ENCODE measurements at places on chromosomes 6 and 20.

DNA sequence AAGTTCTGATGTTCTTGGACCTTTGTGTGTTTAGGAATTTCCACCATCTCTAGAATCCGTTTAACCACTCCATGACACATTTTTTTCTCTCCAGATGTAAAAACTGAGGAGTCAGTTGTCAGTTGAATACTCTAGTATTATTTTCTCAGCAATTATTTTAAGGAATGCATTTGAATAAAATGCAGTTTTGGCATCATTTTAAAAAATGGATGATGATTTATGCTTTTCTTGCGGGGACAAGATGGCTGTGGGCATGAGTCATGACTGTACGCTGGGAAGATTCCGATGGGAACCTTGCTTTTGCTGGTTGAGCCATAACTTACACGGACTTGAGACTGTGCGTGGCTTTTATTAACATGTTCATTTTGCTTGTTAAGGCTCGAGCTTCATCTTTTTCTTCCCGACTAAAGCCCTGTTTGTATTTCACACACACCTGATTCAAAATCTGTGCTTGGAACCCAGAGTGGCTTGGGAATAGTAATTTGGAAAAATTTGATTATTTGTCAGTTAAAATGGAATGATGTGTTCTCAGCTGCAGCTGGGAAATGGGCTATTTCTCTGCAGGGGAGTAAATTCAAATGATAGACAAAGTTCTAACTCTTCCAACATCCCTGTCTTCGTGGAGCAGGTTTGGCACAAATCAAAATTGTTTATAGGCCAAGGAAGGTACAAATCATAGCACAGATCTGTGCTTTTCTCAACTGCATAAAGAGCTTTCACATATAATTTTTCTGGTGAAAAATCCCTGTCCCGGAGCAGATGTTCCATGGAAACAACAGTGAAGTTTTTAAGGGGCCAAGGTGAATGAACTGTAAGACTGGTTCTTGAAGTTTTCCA lies 470.5 kb upstream of the JAG1 start:
- no peak for DNase-seq

DNA sequence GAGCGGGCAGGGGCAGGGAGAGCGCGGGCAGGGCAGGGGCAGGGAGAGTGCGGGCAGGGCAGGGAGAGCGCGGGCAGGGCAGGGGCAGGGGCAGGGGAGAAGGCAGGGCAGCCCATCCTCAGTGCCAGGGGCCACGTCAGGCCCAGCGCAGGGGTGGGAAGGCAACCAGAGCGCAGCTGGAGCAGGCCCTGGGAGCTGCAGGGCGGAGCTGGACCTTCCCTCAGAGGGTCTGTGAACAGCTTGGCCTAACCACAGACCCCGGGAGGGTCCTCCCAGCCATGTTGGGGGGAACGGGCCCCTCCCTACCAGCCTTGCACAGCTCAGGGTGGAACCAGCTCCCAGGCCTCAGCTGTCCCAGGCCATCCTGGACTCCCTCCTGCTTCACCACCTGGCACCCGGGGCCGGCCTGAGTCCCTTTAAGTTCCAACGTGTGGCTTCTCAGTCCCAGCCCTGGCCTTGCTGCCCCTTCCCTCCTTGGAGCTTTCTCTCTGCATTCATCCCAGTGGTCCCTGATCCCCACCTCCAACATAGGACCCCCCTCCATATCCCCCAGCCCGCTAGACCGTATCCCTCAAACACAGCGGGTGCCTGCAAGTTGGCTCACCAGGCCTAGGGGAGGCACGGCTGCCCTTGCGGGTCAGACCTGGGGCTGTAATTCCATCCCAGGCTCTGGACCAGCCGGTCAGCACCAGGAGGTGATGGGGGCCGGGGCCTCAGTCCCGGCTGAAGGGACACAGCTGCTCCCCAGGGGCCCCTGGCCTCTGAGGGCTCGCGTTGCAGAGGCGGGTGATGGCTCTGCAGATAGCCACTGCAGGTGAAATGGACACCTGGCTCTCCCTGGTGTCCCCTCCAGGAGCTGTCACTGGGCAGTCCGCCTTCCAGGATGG lies 5.6 kb upstream of the ZBTB46 start:
- no peak for DNase-seq

GRCh38 chr6:43771858-43772680 lies 2.1 kb downstream of the VEGFA start:
- peak; percentile 43 for DNase-seq

DNA sequence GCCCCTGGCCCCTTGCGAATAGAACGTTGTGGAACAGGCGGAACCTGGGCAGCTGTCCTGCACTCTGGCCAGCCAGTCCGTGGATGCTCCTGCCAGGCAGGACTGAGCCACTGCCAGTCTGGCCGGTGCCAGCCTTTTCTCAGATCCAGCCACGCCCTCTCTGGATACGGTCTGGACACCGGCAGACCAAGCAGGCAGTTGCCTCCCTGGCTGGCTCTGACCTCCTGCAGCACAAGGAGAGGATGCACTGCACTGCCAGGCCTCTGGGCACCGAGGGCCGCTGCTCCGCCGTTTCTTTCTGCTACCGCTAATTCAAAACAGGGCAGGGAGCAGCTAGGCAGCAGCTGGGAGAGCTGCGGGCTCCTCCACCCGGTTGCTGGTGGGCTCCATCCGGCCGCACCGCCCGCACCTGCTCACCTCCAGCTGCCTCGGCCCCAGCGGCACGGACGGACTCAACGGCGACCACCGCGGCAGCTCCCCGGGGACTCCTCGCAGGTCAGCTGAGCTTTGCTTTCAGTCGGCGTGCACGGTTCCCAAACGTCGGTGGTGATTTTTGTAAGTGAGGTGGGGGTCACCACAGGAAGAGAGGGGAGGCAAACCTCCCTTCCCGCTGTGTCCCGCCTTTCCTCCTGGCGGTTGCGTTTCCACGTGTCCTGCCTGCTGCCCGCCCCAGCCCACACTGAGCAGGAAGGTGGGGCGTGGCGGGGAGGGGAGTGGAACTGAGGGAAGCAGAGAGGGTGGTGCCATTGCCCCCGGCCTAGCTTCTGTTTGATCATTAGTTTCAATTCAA lies 30.3 kb upstream of the AFDN start:
- DNase-seq: no peak

DNA sequence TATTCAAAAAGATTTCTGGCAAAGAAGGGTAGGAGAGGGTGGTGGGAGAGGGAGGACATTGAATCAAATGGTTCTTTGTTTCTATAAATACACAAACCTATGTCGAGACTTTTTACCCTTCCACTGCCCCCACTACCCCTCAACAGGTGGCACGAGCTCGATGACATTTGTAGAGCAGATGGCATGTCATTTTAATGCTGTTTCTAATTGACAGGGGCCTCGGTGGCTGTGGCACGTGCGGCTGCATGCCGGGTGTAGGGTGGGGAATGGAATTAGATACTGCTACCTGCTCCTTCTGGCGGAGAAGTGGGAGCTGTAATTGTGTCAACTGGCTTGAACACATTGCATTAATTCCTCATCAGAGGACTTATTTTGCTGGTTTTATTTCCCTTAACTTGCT lies 29.1 kb upstream of the SASH1 start:
- DNase-seq: no peak

DNA sequence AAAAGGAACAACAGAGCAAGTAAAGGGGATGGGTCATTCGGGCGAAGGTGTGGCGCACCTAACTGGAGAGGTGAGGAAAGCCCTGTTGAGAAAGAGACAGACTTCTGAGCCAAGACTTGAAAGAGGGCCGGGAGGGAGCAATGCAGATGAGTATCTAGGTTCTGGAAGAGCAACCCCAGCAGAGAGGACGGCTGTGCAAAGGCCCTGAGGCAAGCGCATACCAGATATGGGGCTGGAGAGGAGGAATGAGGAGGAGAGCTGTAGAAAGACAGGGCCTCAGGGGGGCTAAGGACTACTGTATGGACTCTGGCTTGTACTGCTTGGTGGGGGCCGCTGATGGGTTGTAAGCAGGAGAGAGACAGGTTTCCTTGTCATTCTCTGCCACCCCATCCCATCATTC lies 21.9 kb downstream of the TRERF1 start:
- DNase-seq: no peak

DNA sequence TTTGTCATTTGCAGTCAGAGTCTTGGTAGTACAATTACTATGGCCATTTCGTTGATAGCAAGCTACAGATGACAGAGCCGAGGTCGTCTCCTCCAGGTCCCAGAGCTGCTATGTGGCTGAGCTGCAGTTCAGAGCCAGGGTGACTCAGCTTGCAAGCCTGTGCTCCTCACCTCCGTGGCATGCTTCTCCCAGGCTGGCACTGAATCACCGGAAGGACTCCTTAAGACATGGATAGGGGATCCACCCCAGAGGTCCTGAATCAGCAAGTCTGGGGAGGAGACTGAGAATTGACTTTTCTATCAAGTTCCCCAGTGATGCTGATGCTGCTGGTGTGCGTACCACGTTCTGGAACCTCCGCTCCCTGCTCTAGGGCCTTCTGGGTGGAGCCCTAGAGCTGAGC lies 291.2 kb downstream of the CDH26 start:
- no peak for DNase-seq

DNA sequence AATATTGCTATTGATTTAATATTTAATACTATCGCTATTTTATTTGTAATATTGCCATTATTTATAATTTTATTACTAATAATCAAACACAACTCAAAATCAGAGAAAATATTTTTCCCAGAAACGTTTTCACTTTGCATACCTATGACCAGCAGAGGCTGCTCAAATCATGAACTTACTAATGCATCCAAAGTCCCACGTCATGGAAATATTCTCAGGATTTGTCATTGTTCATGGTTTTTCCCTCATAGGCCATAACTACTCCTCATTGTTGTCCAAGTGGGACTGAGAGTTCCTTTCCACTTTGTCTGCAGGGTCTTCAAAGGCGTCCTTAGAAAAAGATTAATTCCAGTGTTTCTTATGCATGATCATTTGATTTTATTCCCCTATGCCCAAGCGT lies 344.8 kb downstream of the THBS2 start:
- no peak for DNase-seq

GRCh38 chr20:43191946-43192863 lies 2.5 kb upstream of the PTPRT start:
- DNase-seq: no peak

GRCh38 chr20:38001981-38002380 lies 31.3 kb downstream of the TTI1 start:
- no peak for DNase-seq

DNA sequence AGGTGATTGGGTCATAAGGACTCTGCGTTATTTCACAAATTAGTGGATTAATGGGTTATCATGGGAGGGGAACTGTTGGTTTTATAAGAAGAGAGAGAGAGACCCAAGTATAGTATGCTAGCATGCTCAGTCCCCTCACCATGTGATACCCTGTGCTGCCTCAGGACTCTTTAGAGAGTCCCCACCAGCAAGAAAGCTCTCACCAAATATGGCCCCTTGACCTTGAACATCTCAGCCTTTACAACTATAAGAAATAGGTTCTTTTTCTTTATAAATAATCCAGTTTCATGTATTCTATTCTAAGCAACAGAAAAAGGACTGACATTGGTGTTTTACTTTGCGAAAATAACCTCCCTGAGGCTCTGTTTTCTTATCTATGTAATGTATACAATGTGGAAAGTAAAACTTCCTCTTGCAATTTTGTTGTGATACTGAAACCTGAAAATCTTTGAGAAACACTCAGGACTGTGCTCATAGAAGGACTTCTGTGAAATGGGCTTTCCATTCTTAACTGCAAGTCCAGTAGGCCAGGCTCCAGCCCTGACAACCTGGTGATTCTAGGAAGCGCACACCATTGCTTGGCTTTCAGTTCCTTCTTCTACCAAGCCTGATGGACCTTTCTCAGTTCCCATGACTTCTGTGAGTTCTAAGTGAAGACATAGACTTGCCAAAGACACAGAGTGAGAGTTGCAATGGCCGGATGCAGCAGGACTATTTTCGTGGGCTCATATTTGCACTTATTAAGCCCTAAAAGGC lies 21.9 kb downstream of the SIRPD start:
- no peak for DNase-seq

All from activated T-cell treated with anti-CD3 and anti-CD28 coated beads, Interleukin-2, amount 50 U/mL, for 1 hour (primary cell).